AG10803 (cell line): ENCODE measurements at places on chromosomes 6 and 20.

GRCh38 chr6:116078945-116079344, 18.3 kb upstream of the FRK start:
- no peak for DNase-seq

- DNase-seq: peak; percentile 98
Observed at GRCh38 chr6:80223743-80224212, 117.3 kb downstream of the BCKDHB start.

GRCh38 chr6:28727559-28728211, 196.1 kb downstream of the TRIM27 start:
- no peak for DNase-seq

GRCh38 chr6:100376103-100376502, 88.6 kb downstream of the SIM1 start:
- DNase-seq: no peak

DNA sequence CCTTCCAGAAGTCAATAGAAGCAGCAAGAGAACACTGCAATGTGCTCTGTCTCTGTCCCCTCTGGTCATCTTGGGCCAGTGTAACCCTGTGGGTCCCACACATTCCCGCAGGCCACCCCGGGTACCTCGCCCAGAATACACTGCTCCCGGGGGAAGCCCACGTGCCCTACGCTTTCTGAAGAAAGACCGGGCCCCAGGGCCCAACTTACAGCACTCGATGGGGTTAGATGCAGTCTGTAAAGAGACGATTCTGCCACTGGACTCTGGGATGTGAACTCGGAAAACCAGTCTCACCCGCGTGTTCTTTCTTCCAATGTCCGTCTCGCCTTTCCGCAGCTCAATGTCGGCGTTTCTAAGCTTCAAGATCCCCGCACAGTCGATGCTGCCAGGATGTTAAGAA, 68.7 kb downstream of the NFATC2 start:
- DNase-seq: no peak

GRCh38 chr20:62678553-62678952, 30.1 kb upstream of the NTSR1 start:
- DNase-seq: no peak
